ENCODE measurements at places on chromosomes 3 and 15.

DNA sequence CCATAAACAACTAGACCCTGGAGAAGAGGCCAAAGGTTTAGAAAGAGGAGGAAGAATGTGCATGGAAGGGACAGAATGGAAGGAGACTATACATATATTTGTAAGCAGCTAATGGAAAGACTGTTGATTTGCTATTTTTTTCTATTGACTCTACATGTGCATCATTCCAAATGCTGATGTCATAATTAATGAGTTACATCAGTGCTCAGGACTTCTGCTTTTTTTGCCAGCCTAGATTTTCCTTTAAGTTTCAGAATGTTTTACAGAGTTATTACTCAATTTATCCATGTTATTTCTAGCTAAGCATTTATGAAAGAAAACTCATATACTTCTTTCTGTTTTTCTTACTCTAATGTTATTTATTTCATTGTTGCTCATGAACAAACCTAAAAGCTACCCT is 62.6 kb upstream of the VGLL3 start:
- no peak for DNase-seq

DNA sequence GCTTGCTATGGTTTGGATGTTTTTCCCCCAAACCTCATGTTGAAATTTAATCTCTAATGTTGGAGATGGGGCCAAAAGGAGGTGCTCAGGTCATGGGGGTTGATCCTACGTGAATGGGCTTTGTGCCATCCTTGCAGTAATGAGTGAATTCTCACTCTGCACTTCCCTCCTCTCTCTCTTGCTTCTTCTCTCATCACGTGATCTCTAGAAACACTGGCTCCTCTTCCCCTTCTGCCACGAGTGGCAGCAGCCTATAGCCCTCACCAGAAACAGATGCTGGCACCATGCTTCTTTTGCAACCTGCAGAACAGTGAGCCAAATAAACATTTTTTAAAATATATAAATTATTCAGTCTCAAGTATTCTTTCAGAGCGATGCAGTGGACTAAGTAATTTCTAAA is 13.3 kb upstream of the PLSCR1 start:
- no peak for DNase-seq

DNA sequence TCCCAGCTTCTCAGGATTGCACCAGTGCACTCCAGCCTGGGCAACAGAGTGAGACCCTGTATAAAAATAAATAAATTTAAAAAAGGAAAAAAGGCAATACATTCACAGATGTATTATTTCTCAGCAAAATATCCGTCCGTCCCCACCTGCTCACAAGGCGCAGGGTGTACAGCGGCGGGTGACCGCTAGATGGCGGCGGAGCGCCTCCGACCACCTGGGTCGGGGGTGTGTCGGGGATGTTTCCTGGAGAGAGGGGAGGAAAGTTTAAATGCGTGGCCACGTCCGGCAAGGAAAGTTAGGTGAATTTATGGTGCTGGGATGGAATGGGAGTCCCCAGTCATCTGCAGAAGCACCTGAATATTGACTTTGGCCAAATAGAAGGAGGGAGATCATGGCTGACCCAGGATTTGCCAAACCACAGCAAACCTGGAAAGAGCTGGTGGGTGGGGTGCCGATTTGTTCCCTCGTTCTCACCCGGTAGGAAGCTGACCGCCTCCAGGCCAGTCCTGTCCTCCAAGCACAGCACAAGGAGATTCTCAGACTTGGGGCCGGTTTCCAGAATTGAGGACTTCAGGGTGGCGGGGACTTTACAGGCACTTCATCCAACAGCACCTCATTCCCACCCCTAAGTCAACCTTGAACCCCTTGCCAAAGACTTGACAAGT is 88.3 kb downstream of the TMEM266 start:
- peak; percentile 95 for DNase-seq

DNA sequence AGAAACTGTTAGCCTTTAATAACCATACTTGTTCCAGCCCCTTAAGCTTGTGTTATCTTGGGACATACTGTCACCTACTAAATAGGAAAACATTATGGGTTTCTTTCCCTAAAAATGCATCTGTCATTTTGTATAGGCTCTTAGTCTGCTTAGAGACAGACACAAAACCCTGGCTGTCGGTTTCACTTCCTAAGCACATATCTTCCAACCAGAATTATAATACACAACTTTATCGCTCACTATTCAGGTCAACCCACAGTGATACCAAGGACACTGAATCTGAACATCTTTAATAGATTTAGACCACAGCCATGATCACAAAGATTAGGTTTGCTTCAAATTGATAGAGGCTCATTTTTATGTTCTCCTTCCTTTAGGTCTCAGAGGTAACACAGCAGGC is 111.8 kb downstream of the CFAP20DC start:
- no peak for DNase-seq

DNA sequence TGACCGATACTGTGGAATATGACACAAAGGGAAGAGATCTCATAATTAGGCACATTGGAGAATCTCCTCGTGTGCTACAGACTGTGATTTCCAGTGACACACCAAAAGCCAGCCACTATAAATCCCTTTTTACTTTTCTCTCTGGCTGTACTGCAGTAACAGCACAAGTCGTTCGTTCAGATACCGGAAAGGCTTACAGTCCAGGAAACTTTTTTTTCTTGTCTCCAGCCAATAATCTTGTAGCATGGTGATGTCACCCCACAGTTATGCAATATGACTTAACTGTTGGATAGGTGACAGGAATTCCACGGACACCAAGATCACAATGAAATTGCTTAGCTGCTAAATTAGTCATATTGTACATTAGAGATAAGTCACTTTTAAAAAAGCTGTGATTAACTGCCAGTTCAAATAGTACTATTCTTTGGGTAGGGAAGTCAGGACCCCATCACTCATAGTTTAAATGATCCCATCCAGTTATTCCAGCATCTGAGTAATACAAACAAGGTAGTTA is 36.3 kb upstream of the TSC22D2 start:
- DNase-seq = peak; percentile 29

- no peak for DNase-seq
Observed at GRCh38 chr3:157077565-157077991, 82.4 kb downstream of the CCNL1 start.

- no peak for DNase-seq
Observed at GRCh38 chr3:42762046-42762724, 10.9 kb downstream of the CCDC13 start.

GRCh38 chr3:68485051-68485450 is 447.3 kb downstream of the TAFA4 start:
- no peak for DNase-seq

DNA sequence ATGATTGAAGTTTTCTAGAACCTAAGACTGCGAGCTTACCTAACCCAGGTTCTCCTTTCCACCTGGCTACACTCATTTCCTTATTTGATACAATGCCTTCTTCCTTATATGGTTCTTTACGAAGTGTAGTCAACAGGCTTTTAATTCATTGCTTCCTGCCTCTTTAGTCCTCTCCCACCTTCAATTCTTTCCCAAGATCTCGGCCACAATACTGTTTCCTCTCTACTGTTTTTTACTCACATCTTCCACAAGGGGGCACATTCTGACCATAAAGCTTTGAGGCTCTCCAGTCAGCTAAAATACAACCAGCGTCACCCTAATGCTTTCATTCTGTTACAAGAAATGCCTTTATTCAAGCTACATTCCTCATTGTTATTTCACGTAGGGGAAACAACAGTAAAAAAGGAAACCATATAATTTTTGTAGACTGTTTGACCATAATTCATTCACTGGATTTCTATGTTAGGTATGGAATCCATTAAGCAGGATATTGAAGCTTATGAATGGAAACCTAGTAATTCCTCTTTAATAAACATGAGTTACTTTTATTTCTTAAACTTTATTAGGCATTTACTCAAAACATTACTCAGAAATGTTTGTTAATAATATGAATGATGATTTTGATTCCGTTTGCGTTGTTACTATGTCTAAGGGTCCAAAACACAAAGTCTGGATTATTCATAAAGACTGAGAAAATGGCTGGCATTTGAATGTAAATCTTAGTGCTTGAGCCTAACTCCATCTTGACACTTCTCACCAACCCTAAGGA is 29.5 kb upstream of the VEPH1 start:
- DNase-seq = peak; percentile 31

DNA sequence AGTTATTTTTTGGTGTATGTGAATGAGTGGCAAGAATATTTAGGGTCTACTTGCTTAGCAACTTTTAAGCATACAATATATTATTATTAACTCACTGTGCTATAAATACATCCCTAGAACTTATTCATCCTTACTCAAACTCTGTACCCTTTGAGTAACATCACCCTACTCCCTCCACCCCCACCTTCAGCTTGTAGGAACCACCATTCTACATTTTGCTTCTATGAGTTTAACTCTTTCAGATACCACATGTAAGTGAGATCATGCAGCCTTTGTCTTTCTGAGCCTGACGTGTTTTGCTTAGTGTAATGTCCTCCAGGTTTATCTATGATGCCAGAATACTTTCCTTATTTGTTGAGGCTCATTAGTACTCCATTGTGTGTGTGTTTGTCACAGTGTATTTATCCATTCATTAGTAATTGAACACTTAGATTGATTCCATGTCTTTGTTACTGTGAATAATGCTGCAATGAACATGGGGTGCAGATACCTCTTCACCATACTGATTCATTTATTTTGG is 526.9 kb downstream of the PYDC2 start:
- no peak for DNase-seq

DNA sequence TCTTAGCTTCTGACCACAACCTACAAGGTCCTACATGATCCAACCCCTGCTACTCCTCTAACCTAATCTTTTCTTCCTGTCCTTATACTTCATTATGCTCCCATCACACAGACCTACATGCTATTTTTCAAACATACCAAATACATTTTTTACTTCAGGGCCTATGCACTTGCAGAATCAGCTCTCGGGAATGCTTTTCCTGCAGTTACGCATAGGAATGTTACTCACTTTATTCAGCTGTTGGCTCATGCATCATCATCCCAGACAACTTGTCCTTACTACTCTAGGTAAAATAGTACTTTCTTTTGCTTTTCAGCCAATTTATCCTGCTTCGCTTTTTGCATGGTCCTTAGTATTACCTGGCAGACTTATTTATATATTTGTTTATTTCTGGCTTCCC is 105.6 kb downstream of the OXSM start:
- DNase-seq = no peak

DNA sequence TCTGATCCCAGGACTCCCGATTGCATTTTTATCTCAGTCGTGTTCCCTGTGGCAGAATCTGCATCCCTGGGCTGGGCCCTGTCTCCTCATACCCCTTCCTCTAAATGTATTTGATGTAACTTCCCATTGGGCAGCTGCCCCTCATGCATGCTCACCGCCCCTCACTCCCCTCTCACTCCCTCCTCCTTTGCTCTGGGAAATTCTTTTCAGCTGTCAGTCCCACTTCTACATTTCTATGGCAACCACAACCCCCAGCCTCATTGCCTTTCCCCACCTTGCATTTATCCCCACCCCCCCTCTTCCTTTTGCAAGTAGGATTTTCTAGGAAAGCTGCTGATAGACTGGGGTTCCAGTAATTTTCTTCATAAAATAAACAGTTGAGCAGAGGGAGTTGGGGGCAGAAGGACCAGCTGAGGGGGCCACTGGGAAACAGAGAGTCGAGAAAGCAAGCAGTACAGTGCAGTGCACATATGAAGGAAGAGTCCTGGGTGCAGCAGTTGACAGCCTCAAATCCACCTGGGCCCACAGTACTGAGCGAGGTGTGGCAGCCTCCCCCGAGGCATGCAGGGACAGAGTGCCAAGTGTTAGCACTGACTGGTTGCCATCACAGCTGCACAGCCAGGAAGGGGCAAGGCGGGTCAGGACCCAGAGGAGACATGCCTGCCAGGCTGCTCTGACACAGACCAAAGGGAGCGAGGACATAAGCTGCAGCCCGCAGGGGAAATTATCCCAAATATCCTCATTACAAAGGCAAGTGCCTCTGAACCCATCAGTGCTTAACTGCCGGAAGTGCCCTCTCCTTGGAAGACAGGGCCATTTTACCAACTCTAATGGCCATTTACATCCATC is 476.3 kb downstream of the EPHB1 start:
- DNase-seq = no peak

- DNase-seq = no peak
Observed at GRCh38 chr3:28845006-28845324, 435.9 kb upstream of the RBMS3 start.

GRCh38 chr3:195666-196065 is 897 bp upstream of the CHL1 start:
- DNase-seq = no peak

- DNase-seq = no peak
Observed at GRCh38 chr15:62883938-62884479, 158.5 kb upstream of the TPM1 start.

- no peak for DNase-seq
Observed at GRCh38 chr15:64921711-64922110, 10.0 kb downstream of the ANKDD1A start.

GRCh38 chr3:47441796-47442551 is 33.8 kb downstream of the SCAP start:
- no peak for DNase-seq

DNA sequence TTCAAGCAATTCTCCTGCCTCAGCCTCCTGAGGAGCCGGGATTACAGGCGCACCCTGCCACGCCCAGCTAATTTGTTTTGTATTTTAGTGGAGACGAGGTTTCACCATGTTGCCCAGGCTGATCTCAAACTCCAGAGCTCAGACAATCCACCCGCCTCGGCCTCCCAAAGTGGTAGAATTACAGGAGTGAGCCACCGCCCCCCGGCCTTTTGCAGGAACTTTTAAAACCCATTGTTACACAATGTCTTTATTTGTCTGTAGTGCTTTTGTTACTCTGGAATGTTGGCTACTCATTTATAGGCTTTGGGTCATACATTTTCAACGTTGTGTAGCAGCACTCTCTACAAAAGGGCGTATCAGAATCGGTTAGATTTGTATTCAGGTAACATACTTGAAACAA is 499.1 kb downstream of the ROBO2 start:
- peak; percentile 0 for DNase-seq

DNA sequence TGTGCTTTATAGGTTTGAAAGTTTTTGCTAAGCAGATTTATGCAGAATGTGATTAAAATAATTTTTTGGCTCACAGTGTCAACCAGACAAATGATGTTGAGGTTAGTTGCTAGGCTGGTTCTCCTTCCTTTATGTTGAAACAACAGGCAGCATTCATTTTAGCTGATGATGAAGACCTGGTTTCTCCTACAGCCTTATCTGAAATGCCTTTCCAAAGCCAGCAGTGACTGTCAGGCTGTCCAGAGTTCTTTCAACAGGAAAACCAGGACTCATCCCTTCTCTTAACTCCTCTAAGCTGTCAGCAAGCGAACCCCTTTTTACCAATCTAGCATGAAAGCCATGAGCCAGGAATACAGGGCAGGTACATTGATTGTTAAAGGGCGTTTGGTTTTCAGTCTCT is 84.1 kb downstream of the ZNF609 start:
- DNase-seq = no peak

DNA sequence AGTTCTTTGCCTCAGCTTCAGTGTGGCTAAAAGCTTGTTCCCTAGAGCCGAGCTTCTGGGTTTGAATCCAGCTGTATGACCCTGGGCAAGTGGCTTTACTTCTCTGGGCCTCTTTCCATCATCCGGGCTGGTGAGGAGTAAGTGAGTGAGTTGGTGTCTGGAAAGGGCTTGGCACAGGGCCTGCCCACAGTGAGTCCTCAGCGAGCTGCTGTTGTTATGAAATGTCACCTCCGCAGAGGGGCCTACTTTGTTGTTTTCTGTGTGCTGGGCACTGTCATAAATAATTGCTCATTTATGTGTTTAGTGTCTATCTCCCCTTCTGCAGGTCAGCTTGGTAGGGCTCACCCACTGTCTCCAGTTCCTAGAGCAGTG is 31.7 kb downstream of the SLC6A6 start:
- DNase-seq = no peak
